Activated CD8-positive, alpha-beta memory T cell treated with anti-CD3 and anti-CD28 coated beads for 36 hours (primary cell): ENCODE measurements at places on chromosomes 16 and 17. TPM values are rescaled to one million over a fixed set of nuclear protein-coding genes. Genes with fewer than 3 reads are reported as not detected.

IGFBP4 gene
- 2.0 TPM for total RNA-seq

DHX38 gene
- total RNA-seq: 87.6 TPM

IKZF3 gene
- total RNA-seq: 93.0 TPM

EPX gene
- not detected for total RNA-seq

CHST4 gene
- not detected for total RNA-seq

SPOP gene
- total RNA-seq: 65.2 TPM

TMEM235 gene
- not detected for total RNA-seq

BLTP2 gene
- 216 TPM for total RNA-seq

MT1E gene
- 49.7 TPM for total RNA-seq

TBC1D3I gene
- total RNA-seq: 0.36 TPM

AATK gene
- total RNA-seq: 0.38 TPM

CACNG5 gene
- not detected for total RNA-seq

CEP131 gene
- 13.8 TPM for total RNA-seq

GPR142 gene
- total RNA-seq: not detected

MYH8 gene
- total RNA-seq: not detected
